ENCODE measurements at places on chromosomes 16 and 17.

DNA sequence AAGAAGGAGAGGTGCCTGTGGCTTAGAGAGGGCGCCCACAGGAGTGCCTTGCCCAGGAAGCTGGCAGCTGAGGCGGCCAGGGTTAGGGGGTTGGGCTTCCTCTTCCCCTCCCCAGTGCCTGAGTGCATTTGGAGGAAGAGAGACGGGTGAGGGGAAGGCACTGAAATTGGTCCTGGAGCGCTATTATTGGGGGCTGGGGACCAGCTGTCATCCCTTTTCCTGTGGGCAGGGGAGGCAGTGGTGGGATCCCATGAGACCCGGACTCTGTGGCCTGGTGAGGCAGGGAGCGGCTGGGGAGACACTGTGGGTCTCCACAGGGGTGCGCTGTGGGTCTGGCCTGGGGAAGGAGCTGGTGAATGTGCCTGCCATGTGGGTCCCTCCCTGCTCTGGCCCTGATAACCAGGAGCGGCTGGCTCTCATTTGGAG, 259.7 kb downstream of the SEC14L1 start:
- DNase-seq = peak; percentile 51

- DNase-seq = no peak
Measured at GRCh38 chr16:67291461-67291860, 12.1 kb downstream of the PLEKHG4 start.

- no peak for DNase-seq
Measured at GRCh38 chr17:56596691-56597494, 3.4 kb downstream of the NOG start.

- DNase-seq = no peak
Measured at GRCh38 chr17:36524428-36524876, 10.2 kb downstream of the MYO19 start.

GRCh38 chr16:78237841-78238240, 138.4 kb downstream of the WWOX start:
- no peak for DNase-seq

DNA sequence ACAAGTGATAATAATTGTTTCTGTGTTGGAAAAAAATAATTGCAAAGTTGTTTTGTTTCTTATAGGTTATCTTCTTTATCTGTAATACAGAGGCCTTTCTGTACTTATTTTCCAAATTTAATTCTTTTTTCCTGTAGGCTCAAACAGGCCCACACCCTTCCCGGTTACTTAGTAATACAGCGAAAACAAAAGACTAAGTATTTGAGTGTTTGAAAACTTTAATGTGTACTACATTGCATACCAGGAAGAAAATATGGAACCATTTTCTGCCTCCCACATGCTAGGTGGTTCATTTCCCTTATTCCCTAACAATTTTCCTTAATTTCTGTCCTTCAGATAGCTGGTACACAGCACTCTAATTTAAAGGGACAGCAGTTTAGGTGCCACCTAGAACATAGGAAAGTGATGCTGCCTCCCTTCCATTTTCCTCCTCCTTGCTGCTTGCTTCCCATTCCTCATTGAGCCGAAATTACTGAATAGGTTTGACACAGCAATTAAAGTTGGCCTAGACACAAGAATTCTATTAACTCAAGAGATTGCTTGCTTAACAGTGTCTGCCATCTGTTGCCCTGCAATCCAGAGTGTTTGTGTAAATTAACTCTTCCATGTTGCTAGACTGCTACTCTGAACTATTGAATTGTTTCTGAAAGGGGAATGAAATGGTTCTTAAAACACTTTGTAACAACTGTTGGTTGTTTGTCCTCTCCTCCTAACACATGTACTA, 24.2 kb downstream of the CYB5B start:
- no peak for DNase-seq

DNA sequence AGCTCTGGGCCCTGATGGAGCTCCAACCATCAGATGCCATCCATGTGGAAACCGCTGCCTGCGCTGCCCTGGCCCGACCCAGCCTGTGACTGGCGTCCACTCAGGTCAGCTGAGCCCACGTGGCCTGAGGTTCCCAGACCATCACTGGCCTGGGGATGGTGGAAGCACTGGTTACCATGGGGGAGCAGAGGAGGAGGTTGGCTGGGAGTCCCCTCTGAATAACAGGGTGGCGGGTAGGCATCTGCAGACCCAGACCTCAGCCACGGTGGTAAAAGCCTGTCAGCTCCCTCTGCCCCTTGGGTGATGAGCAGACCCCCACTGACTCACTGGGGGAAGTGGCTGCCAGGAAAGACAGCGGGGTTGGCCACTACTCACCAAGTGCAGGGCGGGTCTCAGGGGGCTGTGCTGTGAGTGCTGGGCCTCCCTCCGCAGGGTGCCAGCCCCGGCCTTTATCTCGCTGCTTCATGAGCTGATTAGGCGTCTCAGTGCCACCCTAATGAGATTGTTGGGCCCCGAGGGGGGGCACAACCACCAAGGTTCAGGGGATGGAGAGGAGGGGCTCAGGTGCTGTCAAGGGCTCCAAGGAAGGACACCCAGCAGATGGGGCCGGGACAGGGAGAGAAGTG, at the start of gene PDE6G:
PDE6G (minus strand) TSS at position 425 of the 626 bp plus-strand sequence. CDS start 3,237 bp downstream, outside the sequence.
- DNase-seq = no peak

GRCh38 chr17:32261936-32262510, 3.6 kb upstream of the RHBDL3 start:
- no peak for DNase-seq

DNA sequence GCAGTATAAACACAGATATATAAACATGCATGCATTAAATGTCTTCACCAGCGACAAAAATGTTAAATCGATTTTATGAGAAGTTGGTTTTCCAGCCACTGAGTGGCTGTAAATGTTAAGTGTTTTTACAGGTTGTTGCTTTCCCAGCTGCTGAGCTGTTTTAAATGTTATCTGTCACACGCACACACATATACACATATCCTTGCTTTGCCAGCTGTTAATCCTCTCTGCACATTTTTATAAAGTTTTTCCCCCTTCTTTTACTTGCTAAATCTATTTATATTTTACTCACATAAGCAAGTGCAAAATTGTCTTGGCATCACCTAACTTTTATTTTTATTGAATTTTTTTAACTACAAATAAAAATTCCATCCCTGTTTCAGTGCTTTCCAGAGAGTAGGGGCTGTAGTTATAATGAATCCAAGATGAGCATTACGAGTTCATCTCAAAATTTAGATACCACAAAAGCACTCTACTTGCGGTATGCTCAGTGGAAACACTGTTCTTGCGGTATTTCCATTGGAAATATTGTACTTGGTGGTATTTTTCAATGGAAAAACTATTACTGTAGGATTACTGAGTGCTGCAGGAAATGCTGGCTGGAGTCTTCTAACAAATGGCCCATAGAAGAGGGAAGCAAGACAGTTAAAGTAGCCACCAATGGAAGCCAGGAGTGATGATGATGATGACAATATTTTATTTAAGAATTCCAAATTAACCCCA, 124.9 kb upstream of the KCNJ16 start:
- no peak for DNase-seq

DNA sequence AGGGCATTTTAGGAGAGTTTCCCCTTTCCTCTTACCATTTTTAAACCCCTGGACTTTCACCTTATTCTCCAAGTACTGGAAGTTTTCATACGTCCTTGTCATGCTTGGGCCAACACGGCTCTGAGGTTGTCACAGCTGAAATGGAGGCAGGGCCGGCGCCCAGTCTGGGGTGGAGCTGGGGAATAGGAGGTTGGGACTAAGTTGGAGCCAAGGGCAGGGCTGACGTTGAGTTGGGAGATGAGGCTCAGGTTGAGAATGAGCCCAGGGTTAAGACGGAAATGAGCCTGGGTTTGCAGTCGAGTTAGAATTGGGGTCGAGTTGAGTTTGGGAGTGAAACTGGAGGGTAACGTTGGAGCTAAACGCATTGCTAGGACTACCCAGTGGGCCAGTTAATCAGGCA, 1.3 kb downstream of the CLEC10A start:
- no peak for DNase-seq

DNA sequence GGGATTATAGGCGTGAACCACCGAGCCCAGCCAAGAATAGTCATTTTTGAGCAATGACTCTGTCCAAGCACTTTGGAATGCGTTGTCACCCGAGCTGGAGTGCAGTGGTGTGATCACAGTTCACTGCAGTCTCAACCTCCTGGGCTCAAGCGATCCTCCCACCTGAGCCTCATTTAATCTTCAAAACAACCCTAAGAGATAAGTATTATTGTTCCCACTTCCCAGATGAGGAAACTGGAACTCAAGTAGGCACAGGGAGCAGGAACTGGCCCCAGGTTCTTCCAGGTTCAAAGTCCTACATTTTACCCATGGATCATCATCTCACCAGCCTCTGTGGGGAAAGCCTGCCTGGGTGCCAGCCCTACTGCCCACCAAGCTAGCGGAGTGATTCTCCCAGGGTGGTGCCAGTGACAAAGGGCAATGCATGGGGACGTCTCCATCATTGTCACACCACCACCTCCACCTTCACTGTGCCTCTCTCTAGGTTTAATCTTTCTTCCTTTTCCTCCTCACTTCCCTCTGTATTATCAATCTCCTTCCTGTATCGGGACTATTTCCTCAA, 11.3 kb upstream of the RNF157 start:
- DNase-seq = no peak

DNA sequence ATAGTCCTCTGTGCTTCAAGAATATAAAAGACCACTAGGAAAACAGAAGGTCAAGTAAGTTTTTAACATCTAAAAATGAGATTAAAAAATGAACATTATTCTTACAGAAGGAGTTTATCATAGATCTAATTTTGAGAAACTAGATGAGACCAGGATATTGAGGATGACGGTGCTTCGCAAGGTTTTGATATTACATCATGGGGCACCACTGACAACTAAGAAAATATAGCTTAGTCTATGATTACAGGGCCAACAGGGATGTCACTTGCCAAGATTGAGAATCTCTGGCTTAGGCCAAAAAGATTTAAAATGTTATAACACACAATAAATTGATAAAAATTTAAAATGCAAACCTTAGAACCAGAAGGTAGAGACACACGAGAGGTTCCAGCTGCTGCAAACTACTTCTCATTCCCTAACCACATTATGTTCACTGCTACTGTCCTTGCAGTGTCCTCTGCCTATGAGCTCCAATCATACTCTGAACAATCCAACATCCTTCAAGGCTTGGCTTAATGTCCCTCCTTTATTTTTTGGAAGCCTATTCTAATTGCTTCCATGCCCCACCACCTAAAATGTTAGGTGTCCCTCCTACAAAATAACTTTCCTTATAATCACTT, 33.2 kb downstream of the USP32 start:
- no peak for DNase-seq

- DNase-seq = no peak
Measured at GRCh38 chr17:81022344-81022676, 12.6 kb upstream of the BAIAP2 start.

- peak; percentile 80 for DNase-seq
Measured at GRCh38 chr16:71412270-71413160, 29.3 kb downstream of the TLE7 start.

DNA sequence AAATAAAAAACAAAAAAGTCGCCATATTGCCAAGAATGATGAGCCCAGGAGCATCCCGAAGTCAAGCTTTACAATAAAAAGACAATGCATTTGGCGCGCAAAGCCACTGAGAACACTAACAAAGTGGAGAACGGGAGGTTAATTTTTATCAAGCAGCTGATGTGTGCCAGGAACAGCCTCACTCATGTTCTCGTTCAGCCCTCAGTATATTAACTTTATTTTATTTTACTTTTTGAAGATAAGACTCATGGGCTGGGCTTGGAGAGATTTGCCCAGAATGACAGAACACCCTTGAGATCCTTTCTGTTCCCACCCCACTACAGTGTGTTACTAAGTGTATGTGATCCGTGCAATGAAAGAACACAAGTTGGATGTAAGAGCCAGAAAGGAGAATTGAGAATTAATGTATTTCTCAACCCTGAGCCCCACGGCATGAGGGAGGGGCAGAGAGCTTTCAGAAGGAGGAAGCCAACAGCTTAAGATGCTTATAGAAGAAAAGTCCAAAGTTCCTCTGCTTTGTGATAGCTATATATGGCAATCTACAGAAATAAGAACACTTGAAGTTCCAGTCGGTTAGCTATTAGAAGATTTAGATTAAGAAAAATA, 48.4 kb downstream of the COTL1 start:
- no peak for DNase-seq

- no peak for DNase-seq
Measured at GRCh38 chr17:9020824-9021157, 519 bp upstream of the NTN1 start.

GRCh38 chr17:11948789-11949188, 48.5 kb downstream of the ZNF18 start:
- DNase-seq = no peak

DNA sequence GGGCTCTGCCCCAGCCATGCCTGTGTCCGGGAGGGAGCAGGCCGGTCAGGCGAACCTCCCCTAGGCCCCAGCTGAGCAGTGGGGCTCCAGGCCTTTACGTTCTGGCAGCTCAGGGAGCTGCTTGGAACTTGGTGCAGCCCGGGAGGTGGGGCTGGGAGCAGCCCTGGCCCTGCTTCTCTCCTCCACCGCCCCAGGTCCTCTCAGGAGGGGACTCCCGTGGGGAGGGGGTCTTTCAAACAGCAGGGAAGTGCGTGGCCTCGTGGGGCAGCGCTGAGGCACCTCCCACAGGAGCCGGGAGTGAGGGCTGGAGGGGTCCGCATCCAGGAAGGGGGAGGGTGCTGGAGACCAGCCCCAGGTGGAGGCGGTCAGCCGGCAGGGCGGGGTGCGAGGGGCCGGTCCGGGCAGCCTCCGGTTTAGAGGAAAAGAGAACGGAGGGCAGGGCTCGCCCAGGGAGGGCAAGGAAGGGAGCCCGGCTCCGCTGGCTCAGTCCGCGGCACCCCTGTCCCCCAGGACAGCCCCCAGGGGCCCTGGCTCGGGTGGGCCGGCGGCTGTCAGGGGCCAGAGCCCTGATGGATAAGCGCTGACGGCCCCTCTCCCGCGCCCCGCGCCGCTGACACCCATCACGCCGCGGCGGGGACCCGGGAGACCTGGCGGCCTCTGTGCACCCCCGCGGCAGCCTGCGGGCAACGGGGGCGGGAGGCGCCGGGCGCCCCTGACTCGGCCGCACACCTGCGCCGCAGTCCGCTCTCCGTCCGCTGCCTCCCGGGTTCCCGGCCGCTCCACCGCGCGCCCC, 587 bp upstream of the PRR35 start:
- DNase-seq = no peak

DNA sequence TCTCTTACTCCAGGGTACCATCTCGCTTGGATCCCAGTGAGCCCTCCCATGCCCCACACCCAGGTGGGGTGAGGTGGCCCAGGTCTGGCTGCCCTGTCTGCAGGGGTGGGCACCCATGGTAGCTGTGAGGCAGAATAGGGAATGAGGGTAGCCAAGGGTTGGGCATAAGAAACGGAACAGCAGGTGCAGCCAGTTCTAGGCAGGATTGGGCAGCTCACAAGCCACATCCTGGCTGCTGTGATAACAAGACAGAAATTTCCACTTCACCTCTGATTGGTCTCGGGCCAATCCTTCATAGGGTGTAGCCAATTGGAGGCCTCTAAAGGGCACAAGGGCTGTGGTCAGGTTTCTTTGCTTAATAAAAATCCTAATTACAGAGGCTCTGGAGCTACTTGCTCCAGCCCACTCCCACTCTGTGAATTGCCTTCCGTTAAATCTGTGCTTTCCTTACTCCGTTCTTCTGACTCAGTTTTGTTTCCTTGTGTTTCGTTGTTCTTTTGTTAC, 1.5 kb upstream of the ARHGDIG start:
- DNase-seq = no peak

GRCh38 chr17:52145476-52145875, 13.0 kb downstream of the CA10 start:
- DNase-seq = no peak
